ENCODE measurements at places on chromosomes 7 and 10. TPM values are rescaled to one million over a fixed set of nuclear protein-coding genes. Genes with fewer than 3 reads are reported as not detected.

- H3K27me3 ChIP-seq, result no peaks in the 10 kb centered on the region
- H3K4me1 ChIP-seq, result no peaks in the 10 kb centered on the region
- H3K4me3 ChIP-seq, result no peak overlapping the region
- H3K27ac ChIP-seq, result no peak overlapping the region
Measured at GRCh38 chr7:50246551-50246950, 58.0 kb upstream of the IKZF1 start.

Gene C7orf57
- total RNA-seq, result not detected

Gene SAMD9L
- total RNA-seq, result 29.9 TPM

DNA sequence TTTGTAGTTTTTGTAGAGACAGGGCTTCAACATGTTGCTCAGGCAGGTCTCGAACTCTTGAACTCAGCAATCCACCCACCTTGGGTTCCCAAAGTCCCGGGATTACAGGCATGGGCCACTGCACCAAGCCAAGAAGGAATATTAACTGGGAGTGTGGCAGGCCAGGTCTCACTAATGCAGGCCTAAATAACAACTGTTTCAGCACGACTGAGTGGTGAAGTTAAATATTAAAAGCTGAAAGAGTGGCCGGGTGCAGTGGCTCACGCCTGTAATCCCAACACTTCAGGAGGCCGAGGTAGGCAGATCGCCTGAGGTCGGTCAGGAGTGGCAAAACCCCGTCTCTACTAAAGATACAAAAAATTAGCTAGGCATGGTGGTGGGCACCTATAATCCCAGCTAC lies 21.1 kb downstream of the CHUK start:
- no peak for DNase-seq
- no peak overlapping the region for H3K4me3 ChIP-seq
- no peak overlapping the region for H3K27ac ChIP-seq

Gene IDI2
- not detected for total RNA-seq
